ENCODE measurements at places on chromosomes 5 and 9. TPM values are rescaled to one million over a fixed set of nuclear protein-coding genes. Genes with fewer than 3 reads are reported as not detected.

DNA sequence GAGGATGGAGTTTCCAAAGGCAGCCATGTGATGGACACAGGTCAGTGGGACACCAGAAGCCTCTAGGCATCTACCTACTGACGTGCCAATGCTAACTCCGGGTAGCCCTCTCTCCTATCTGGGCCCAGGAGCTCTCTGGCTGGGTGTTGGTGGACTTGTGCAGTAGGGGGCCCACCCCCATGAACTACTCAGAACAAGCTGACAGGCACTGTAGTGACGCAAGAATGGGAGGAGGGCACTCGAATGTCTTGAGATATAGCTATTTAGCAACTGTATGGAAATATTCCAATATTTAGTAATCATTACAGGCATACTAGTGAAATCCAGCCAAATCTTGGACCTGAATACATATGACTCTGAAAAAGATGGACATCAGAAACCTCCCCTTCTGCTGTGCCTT is 5.7 kb upstream of the DOCK2 start:
- no peak for DNase-seq

DNA sequence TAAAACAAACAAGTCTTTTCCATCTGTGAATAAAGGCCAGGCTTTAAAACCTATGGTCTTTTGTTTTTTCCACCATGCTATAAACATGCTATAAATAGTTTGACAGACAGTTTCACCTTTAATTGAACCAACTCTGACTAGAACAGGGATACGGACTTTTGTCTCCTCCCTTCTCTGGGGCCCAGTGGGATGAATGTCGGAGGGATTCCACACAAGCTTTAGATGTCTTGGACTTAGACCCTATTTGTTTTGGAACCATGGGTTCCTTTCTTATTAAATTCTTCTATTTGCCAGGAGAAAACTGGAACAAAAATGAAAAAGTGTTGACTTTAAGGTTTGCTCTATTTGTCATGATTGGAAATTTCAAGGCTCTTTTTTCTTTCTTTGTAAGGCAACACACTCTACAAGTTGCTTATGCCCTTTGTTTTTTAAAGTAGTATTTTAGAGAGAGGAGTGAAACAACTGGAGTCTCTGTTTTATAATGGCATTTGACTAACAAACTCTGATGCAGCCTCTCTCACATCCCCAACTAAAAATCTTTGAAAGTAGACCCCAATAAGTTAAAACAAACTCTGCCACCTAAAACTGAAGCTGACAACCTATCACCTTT is 145.3 kb downstream of the MLLT3 start:
- DNase-seq, result no peak

DNA sequence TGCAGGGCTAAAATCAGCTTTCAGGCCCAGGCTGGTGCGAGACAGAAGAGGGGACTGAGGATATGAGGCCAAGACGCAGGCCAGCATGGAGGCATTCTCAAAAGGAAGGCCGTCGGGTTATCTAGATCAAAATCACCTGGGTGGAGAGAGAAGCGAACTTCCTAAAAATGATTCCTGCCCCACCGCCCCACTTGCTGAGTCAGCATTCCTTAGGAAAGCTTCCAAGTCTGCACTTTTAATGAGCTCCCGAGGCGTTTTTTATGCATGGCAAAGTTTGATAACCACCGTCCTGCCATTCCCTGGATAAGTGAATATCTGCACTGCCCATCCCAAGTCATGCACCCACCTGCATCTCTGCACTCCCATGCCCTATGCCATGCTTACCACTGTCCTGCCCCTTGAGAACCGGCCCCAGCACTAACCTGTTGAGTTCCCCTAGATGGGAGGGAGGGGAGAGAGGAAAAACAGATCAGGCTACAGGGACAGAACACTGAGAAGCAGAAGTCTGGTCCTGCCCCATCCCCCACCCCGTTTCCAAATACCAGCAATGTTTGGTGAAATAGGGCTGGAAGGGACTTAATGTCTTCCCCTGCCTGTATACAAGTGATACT is 1.6 kb upstream of the SPOCK1 start:
- no peak for DNase-seq

GRCh38 chr5:181189962-181190710 is 14.9 kb downstream of the TRIM7 start:
- DNase-seq, result no peak

DNA sequence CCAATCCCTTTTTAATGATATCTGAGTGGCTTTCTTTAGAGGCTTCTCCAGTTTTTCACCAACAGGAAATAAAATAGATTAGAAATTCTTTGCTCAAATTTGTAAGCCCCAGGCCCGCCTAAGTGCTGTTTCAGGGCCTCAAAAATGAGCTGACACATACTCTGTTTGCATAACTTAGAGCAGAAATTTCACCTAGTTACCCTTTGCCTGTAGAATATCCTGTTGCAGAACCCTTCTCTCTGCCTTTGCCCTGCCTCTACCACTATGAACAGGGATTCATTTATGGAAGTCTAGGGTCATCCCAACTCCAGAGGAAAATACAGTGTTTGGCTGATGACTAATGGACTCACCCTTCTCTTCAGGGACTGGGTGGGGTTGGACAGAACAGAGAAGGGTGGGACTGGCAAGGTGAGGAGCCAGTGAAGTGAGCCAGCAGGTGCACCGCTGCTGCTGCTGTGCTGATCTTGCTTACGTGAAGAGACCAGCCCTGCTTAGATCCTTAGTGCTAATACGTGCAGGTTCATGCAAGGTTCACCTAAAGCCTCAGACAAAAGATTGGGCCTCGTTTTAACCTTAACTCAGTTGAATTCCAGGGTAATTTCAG is 22.8 kb downstream of the OSTF1 start:
- no peak for DNase-seq

GRCh38 chr9:18877984-18878383 is 155.0 kb downstream of the SAXO1 start:
- no peak for DNase-seq

- DNase-seq, result no peak
These were observed 158.7 kb downstream of the TMEM167A start for GRCh38 chr5:82918311-82919031.

DNA sequence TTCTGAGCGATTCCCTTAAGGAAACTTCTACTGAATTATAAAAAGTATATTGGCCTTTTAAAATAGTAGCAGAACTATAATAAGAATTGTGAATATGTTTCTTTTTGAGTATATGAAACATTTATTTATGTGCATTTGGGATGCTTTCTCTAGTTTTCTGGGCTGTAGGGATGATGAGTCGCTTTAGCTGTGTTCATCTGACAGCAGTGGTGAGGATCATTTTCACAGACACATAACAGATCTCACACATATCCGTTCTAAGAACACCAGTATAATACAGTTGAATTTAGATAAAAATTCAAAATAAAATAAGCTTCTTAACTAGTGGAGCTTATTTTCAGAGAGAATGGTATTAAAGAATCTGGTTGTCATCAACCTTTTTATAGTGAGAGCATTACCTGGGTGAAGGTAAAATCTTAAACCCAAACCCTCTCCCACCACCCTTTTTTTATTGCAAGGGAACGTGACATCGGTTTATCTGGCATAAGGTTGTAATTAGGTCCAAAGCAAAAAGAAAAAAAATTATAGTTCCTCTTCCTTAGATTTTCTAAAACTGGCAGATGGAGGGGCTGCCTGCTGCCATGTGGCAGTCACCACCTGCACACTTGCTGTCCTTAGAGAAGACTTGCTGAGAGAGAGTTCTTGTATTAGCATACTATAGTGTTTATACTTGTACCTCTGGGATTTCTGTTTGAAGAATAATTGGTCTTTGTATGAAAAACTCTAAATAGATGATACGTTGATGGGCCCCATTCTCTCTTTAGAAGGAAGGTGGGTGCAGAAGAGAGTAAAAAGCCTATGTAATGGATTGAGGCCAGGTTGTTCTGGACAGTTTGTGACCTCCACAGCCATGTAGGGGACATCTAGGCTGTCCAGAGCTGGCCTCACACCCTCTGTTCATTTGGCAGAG is 86.8 kb downstream of the CAMK4 start:
- no peak for DNase-seq

GRCh38 chr9:24011009-24011717 is 185.1 kb upstream of the ELAVL2 start:
- DNase-seq, result no peak

DNA sequence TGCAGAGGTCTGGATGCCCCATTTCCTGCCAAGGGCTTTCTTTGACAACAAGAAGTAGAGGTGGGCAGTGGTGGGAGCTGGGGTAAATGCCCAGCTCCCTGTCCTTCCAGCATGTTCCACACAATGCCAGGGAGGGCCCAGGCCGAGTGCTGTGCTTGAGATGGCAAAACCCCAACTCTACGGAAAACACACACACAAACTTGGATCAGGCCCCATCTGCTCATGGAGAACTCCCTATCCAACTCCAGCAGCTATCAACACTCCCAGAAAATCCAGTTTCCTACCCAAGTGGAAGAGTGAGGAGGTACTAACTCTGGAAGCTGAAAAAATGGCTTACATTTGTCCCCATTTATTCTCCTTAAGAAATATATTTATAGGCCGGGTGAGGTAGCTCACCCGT is 61.1 kb upstream of the FUBP3 start:
- DNase-seq, result no peak

Gene CDKN2A
- total RNA-seq, result 0.57 TPM

Gene ERGIC1
- total RNA-seq, result 101 TPM

Gene PCDHA3
- total RNA-seq, result 3.4 TPM

Gene C1QTNF3
- 2.1 TPM for total RNA-seq

Gene ADCY2
- total RNA-seq, result 165 TPM
